Activated CD8-positive, alpha-beta memory T cell treated with anti-CD3 and anti-CD28 coated beads for 48 hours (primary cell): ENCODE measurements at places on chromosomes 2 and 18.

DNA sequence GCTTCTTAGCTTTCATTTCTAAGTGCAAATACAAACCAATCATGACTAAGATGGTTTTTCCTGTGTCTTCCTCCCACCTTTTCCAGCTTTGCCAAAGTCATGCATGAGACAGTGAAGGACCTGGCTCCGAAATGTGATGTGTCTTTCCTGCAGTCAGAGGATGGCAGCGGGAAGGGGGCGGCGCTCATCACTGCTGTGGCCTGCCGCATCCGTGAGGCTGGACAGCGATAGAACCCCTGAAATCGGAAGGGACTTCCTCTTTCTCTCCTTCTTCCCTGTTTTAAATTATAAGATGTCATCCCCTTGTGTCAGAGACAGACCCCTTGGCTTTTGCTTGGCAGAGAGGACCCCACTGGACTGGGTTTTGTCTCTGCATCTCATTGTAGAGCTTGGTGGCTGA lies 56.8 kb downstream of the HK2 start:
- no peak for DNase-seq

DNA sequence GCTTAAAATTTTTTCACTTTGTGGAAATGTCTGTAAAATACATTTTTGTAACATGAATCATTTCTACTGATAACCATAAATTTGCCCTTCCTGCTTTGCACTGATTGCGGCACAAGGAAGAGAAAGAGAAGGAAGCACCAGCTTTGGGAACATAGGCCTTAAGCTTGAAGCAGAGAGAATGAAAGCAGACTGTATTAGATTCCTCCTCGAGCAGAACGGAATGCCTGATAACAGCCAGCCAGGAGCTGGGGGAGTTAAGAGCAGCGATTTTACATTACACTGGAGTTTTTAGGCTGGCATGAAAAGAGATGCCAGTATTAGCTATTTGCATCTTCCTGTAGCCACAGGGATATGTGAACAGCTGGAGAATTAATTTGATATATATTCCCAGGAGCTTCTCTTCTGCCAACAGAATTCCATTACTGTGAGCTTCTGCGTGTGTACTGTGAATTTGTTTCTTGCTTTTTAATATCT lies 33.5 kb downstream of the CRIM1 start:
- DNase-seq, result no peak

GRCh38 chr2:175442441-175442840 lies 260.9 kb upstream of the ATP5MC3 start:
- DNase-seq, result no peak

GRCh38 chr2:111687911-111688310 lies 196.1 kb downstream of the ANAPC1 start:
- DNase-seq, result no peak

- no peak for DNase-seq
These were observed 30.5 kb downstream of the LAMA3 start for GRCh38 chr18:23719634-23720201.

DNA sequence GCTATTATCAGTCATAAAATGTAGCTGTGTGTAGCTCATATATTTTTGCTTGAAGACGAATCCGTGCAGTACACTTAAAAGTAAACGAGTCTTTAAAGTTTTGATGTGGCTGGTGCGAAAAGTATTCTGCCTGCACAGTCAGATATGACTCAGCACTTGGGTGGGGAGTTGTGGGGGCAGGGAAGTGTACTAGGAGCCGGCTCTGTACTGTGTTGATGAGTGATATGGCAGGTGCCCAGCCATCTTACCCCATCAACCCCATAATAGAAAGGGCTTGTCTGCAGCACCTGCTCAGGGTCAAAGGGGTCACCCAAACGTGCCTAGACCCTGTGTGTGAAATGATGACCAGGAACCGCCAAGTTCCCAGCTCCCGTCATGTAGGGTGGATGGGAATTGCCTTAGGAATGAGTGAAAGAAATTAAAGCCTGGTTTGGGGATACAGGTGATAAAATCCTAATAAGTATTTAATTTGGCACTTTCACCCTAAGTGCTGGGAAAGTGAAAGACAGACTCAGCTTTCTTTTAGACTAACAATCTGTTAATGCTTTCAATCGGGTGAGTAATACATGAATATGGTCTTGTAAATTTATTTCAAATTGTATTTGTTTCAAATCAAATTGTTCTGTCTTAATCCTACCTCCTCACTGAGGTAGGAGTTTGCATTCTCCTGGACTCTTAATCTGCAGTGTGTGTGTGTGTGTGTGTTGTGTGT lies 48.0 kb downstream of the BCL2L11 start:
- no peak for DNase-seq

- DNase-seq, result no peak
These were observed 172.0 kb downstream of the MIB1 start for GRCh38 chr18:21912339-21913239.

DNA sequence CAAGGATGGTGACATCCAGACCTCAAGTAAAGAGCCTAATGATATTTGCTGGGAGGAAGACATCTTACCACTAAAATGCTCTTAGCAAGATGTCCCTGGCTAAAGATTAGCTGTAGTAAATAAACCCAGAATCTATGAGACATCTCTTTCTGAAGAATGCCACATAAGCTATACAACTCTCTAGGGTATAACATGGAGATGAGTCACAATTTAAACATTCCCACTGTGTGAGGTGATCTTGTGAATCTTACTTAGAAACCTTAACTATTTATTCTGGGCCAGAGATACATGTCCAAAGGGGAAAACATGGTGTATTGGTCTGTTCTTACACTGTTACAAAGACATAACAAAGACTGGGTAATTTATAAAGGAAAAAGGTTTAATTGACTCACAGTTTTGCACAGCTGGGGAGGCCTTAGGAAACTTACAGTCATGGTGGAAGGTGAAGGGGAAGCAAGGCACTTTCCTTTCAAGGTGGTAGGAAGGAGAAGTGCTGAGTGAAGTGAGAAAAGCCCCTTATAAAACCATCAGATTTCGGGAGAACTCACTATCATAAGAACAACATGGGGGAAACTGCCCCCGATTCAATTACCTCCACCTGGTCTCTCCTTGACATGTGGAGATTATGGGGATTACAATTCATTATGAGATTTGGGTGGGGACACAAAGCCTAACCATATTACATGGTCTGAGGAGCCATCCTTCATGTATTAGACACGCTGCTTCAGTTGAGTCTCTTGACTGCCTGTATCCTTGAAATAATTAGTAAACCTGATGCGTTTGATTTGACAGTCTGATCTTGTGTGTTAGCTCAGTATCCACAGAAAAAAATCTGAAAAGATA lies 17.1 kb downstream of the KRCC1 start:
- no peak for DNase-seq

GRCh38 chr2:21118302-21118920 lies 5.4 kb upstream of the TDRD15 start:
- no peak for DNase-seq

GRCh38 chr2:192971981-192972380 lies 777.2 kb upstream of the TMEFF2 start:
- no peak for DNase-seq

DNA sequence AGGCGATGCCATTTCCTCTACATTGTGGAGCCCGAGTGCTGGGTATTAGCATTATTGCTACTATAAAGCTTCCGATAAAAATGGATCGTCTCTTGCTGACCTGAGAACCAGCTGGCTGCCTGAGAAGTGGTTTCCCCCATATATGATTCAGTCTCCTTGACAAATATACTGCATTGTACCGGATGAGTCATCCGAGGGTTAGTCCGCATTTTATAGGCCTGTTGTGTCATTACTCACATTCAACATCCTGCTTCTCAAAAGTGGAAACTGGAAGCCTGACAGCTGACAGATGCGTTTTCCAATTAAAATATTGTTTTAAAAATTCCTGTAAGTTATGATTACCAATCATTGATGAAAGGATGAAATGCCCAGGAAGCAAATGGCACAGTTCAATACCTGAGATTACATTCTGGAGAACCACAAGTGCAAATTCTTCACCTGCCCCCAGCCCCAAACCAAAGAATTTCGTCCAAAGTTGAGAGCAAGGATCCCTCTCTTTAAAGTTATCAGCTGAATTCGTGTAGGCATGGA lies 65.7 kb downstream of the SPRED2 start:
- no peak for DNase-seq

- DNase-seq, result no peak
These were observed 47.3 kb downstream of the RFTN2 start for GRCh38 chr2:197628043-197628500.

GRCh38 chr2:176137252-176137580 lies 7.7 kb downstream of the HOXD8 start:
- no peak for DNase-seq

DNA sequence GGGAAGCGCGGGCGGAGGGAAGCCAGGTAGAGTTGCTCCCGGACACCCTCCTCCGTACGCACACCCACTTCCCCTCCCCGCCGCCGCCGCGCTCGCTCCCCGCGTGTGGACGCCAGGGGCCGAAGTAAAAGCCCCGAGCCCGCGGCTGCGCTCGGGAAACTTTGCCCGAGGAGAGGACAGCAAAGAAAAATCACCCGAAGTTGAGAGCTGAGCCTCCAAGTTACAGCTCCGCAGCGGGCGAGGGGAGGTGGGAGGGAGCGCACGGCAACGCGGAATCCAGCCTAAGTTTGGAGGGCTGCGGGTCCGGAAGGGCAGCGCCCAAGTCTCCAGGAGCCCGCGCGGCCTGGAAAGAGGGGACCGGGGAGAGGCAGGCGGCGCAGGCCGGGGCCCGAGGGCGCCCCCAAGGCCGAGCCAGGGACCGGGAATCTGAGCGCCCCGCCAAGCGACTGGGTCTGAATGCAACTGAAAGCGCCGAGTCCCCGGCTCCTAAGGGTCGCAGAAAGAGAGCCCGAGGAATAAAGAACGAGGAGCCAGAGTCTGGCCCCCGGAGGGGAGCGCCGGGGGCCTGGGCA lies 706 bp upstream of the BCL11A start:
- no peak for DNase-seq

DNA sequence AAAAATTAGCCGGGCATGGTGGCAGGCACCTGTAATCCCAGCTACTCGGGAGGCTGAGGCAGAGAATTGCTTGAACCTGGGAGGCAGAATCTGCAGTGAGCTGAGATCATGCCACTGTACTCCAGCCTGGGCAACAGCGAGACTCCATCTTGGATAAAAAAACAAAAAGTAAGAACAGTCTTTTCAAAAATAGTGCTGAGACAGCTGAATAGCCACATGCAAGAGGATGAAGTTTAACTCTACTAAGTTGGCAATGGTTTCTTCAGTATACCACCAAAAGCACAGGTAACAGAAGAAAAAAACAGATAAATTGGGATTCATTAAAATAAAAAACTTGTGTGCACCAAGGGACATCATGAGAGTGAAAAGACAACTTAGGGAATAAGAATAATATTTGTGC lies 112.4 kb downstream of the HS6ST1 start:
- DNase-seq, result no peak

DNA sequence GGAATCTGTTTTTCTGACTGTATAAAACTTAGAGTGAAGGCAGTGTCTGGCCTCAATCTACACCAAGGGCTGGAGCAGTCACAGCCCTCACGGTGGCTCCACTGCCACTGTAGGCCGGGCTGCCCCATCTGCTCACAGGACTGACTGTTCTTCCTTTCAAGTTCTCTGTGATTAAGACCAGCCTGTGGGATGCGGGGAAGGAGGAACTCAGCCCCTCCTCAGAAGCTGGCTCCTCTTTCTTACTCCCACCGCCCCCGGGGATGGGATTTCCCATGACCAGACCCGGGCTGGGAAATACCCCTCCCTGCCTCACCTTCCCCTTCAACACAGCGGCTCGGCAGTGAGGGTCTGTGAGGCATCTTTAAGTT lies 106.0 kb downstream of the COPS8 start:
- no peak for DNase-seq

DNA sequence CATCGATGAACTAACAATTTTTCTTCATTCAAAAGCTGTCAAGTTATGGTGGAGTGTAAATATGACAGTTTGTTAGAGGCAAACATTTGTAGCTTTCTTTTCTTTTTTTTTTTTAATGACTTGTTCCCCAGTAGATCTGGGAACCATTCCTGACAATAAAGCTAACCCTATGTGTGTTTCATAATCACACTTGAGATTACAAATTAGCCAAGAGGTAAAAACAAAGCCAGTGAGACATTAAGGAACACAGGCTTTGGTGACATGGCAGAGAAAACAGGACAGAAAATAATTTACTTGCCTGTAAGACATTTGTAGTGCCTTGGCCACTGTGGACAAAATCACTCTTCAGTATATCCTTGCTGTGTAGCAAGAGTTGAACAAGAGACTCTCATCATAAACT lies 135.9 kb downstream of the UBE2E3 start:
- DNase-seq, result no peak
